ENCODE measurements at places on chromosomes 5 and 9.

DNA sequence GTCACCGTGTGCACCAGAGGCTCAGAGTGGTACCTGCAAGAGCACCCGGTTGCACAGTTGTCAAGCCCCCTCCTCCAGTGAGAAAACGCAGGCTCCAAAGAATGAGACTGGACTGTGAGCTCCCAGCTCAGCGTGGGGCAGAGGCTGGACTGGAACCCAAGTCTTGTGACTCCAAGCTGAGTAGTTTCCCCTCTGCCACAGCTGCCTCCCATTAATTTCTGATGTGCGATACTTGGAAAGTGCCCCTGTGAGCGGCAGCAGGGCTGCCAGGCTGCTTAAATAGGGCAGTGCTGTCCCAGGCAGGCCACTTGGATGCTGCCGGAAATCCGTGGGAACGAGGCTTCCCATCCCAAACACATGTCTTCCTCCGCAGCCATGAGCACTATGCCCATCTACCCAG, 62.2 kb upstream of the ANGPTL2 start:
- no peak for DNase-seq

- DNase-seq: no peak
Observed at GRCh38 chr9:109935406-109936087, 155.5 kb downstream of the PALM2AKAP2 start.

DNA sequence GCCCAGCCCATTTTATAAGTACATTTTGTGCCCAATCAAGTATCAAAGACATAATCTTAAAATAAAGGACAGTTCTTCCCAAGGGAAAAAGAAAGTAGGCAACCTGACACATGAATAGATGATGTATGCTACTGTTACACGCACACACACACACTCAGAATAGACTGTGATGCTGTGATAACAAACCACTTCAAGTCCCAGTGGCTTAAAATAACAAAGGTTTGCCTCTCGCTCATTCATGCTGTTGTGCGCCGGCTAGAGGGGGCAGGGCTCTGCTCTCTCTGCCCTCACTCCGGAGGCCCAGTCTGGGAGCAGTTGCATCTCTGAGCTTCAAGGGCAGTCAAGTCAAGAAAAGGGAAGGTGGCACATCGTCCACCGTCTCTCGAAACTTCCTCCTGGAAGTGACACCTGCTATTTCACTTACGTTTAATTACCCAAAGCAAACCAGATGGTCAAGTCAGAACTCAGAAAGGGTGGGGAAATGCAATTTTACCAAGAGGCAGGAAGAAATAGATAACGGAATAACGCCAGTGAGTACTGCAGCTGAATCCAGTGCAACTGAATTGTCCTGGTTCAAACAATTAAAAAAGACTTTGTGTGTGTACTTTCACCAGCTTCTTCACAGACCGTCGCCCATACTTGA, 43.3 kb downstream of the ANKRD33B start:
- no peak for DNase-seq

DNA sequence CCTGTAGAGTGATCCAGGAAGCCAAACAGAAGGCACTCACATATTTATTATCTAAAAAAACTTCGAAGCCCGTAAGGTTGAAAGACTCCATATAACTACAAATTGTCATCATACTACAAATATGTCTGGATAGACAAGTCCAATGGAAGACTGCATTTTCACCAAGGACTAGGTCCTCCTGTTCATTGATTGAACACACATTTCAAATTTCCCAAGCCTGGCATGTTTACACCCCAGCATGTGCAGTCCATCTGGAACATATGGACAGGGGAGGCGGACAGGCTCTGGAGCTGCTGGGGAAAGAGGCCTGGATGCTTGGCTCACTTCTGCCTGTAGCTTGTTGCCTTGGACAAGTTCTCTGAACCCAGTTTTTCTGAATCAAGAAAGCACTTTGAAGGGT, 378.7 kb downstream of the ENC1 start:
- no peak for DNase-seq

DNA sequence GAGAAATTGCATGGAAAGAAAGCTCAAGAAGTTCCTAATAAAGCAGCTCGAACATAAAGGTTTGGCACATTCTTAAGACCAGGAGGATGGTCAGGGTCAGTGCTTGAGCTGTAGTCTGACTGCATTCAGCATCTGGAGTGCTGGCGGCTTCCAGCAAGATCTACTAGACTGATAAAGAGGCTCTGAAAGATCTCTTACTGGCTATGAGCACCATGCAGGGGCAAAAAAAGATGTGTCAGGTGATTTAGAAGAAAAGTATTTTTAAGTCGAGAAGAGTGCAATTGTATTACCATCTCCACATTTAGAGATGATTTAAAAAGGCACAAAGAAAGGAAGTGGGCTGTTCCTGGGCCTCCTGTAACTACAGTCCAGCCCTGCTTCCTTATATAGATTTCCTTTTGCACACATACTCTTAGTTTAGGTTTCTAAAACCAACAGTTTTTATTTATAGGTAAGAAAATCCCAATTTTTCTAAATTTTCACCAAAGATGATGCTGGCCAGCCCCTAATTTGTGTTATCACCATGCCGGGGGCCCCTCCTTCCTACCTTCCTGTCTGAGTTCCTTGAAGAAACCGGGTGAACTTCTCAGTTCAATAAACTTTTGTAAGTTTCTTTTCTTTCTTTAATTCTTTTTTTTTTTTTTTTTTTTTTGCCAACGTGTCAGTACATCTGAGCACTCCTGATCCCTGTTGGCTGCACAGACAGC, 65.9 kb upstream of the PLPP1 start:
- DNase-seq: no peak

DNA sequence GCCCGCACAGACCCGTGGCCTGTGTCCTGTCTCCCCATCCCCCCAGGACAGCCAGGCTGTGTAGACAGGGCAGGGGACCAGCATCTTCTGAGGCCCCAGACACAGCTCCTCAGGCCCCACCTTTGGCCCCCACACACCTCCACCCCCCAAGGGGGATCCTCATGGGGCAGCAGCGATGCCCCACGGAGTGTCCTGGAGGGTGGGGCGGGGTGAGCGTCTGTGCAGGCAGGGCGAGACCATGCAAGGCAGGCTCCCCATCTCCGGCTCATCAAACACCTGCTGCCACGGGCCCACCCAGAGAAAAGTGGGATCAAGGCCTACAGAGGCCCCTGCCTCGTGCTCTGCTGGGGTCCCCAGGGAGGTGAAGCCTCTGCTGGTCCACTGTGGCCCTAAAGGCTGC, 118.7 kb upstream of the FOXD4L5 start:
- DNase-seq: no peak

GRCh38 chr9:129559506-129559881, 61.4 kb downstream of the C9orf50 start:
- no peak for DNase-seq

DNA sequence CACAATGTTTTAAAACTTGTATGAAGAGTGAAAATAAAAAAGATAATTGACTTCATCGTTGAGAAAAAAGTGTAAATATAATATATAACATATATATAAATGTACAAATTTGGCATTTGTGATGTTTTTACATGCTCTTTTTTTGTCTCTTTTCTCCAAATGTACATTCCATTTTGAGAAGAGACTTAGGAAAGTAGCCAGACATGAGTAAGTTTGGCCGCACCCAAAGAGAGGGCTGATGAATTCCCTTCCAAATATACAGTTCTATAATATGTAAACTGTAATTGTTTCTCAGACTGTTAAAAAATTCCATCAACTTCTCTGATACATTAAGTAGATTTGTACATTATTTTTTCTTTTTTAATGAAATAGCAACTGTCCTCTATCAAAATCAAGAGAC, 193.2 kb upstream of the MAP3K1 start:
- DNase-seq: no peak

DNA sequence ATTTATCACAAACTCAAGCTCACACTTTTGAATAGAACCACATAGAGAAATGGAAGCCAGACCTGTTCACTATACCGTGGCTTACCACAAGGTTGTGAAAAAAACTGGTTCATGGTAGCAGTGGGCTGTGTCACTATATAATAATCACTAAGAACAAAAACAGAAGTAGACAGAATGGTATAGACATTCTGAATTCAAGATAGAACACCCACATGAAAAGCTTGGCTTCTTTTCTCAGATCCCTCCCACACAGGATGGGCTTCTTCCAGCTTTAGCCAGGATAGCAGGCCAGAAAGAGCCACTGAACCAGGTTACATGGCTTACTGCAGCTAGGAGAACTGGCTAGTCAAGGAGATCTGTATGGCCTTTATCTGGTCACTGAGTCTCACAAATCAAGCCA, 6.1 kb upstream of the NRG2 start:
- DNase-seq: no peak

- no peak for DNase-seq
Observed at GRCh38 chr9:86485359-86485758, 131.1 kb upstream of the TUT7 start.

DNA sequence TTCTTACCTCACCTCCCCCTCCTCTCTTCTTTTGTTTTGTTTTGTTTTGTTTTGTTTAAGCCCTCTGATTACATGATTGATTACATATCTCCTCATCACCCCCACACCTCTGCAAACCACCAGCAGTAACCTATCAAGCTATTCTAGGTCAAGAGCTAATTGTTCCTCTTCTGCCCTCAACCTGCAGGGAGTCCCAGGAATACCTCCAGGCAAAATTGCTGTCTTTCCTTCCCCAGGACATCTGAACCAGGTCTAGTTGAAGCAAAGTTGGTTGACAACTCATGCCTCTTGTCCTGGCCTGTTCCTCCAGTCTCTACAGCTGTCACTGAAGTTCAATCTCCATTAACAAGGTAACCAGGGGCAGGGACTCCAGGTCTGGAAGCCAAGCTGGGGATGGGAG, 80.0 kb upstream of the PTGER4 start:
- no peak for DNase-seq

GRCh38 chr9:84339503-84339902, 1.1 kb downstream of the SLC28A3 start:
- DNase-seq: no peak

DNA sequence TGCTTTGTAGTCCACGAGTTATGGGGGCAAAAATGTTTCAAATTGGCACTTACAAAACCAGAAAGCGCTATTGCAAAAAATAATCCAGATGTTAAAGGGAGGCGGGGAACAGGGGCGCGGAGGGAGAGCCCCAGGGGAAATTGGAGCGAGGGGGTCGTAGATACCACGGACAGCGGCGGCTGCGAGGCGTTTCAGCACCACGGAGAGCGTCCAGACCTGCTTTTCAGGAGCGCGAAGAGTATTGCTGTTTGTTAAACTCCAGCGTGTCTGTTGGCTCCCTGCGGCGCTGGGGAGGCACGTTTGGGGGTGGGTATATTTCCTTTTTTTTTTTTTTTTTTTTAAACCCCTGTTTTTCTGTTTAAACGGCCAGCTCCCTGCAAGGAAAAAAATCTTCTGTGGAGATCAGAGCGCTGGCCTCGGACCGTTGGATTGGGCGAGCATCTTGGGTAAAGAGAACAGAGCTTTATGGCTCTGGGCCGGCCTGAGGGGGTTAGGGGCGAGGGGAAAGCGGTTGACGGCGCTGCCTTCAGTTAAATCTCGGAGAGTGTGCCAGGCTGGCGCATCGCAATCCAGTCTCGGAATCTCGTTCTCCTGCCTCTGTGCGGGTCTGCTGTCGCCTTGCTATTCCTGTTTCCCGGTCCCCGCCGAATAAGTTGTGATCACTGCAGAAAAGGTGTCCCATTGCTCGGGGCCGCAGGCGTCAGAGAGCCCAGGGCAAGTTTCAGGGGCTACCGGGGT, at the start of gene GLRA1:
Gene GLRA1, minus strand, starts transcription at position 288 of the 738 bp plus-strand sequence. CDS start 302 bp downstream, outside the sequence.
- no peak for DNase-seq

GRCh38 chr5:15682566-15682965, 182.6 kb downstream of the FBXL7 start:
- DNase-seq: no peak
